Central memory CD8-positive, alpha-beta T cell (primary cell): ENCODE measurements at places on chromosomes 13 and 19.
A peak's percentile ranks its signal among the peaks of the same experiment; 100 is the strongest.

- no peak for DNase-seq
Observed at GRCh38 chr13:114107686-114108081, 24.7 kb downstream of the RASA3 start.

GRCh38 chr13:113238536-113238935 is 29.1 kb downstream of the CUL4A start:
- DNase-seq: no peak

DNA sequence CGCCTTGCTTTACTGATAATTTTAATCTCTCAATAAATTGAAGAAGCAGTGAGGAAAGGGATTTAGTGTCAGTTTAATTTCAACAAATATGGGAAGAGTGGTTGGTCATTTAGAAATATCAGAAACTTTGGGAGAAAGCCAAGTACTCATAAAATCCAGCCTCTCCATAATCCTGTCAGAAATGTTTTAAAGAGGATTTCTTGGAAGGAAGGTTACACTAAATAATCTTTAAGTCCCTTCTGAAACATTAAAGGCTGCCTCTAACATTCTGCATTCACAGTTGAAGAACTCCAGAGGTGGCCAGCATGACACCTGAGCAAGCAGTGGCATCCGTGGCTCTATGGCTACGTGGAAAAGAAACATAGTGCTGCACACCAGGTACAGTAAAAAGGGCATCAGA is 378.5 kb downstream of the ENOX1 start:
- no peak for DNase-seq

DNA sequence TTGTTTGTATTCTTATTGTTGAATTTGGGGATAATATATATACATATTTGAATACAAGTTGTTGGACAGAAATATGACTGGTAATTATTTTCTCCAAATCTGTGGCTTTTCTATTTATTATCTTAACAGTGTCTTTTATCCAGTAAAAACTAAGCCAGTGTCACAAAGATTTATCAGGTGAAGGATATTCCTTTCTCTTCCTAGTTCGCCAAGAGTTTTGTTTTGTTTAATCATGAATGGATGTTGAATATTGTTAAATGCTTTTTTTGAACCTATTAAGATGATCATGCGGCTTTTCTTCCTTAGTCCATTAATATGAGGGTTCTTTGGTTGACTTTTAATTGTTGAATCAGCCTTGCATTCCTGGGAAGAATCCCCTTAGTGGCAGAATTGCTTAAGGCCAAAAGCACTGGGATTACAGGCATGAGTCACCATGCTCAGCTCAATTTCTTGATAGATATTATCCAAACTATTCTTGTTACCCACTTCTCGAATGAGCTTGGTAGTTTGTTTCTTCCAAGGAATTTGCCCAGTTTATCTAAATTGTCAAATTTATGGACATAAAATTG is 53.3 kb downstream of the TEX26 start:
- DNase-seq: no peak

DNA sequence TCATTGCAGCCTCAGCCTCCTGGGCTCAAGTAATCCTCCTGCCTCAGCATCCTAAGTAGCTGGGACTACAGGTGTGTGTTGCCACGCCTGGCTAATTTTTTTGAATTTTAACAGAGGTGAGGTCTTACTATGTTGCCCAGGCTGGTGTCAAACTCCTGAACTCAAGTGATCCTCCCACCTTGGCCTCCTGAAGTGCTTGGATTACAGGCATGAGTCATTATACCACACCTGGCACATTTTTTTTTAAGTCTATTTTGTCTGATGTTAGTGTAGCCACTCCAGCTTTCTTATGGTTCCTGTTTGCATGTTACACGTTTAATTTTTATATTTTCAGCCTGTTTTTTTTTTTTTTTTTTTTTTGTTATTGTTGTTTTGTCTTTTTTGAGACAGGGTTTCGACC is 24.8 kb downstream of the KDM4B start:
- no peak for DNase-seq

- peak; percentile 31 for DNase-seq
Observed at GRCh38 chr19:3479177-3479833, 1.0 kb downstream of the SMIM24 start.

- no peak for DNase-seq
Observed at GRCh38 chr19:46872967-46873366, 12.2 kb downstream of the ARHGAP35 start.

DNA sequence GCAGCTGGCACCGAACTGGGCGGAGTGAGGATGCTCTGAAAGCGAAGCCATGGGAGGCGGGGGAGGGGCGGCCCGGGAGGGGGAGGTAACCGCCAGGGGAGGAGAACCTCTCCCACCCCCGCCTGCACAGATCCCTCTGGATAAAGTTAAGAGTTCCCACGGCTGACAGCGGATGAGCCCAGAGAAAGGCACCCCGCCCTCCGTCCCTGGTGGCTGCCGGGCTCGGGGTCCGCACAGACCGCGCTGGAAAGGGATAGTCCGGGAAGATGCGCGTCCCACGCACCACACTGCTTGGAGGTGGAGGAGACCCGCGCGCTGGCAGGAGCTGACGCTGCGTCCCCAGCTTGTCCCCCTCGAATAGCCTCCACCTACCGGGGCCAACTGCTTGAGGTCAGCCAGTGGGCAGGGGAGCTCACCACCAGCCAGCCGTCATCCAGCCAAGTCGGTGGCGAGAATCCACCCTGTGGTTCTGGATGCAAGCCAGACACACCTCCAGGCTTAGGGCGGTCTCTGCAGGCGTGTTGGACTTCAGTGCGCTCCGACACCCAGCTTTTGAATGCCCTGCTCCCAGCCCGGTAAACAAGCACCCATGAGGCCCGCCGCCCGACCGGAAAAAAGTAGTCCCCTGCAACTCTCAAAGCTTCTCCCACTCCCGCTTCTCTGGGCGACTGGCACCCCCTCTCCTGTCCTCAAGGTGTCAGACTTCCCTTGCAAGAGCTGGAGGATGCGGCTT is at the start of gene TRPC4:
TRPC4 (minus strand) TSS at position 17 of the 733 bp plus-strand sequence. CDS start 86,439 bp downstream, outside the sequence.
- no peak for DNase-seq

- no peak for DNase-seq
Observed at GRCh38 chr13:43933378-43933777, 53.7 kb downstream of the LACC1 start.

- no peak for DNase-seq
Observed at GRCh38 chr13:36069881-36070366, 61.3 kb downstream of the DCLK1 start.

GRCh38 chr13:87498681-87499080 is 172.5 kb upstream of the SLITRK5 start:
- DNase-seq: no peak

- no peak for DNase-seq
Observed at GRCh38 chr13:111568290-111568689, 247.8 kb downstream of the TEX29 start.

DNA sequence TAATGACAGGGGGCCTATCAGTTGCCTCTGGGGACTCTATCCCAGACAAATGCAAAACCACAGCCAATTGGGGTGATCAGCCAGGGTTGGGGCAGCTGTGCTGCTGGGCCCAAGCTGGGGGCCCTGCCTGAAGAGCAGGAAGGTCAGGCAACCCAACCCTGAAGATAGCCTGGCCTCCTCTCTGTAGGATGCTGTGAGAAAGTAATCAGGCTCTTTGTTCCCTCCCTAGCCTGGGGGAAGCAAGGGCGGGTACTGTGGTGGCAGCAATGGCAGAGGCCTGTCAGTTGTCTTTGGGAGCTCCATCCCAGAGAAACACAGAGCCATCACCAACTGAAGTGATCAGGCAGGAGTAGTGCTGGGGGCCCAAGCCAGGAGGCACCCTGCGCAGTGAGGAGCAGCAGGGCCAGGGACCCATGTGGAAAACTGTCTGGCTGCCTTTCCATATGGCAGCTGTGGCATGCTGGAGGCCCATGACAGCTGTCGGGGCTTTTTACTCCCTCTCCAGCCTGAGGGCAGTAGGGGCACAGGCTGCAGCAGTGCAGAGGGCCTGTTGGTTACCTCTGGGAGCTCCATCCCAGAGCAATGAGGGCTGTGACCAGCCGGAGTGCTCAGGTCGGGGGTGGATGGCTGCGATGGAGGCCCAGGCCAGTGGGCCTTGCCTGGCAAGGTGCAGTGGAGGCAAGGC is 73.6 kb upstream of the ATP12A start:
- no peak for DNase-seq

GRCh38 chr13:108427355-108427754 is 157.8 kb downstream of the TNFSF13B start:
- no peak for DNase-seq

DNA sequence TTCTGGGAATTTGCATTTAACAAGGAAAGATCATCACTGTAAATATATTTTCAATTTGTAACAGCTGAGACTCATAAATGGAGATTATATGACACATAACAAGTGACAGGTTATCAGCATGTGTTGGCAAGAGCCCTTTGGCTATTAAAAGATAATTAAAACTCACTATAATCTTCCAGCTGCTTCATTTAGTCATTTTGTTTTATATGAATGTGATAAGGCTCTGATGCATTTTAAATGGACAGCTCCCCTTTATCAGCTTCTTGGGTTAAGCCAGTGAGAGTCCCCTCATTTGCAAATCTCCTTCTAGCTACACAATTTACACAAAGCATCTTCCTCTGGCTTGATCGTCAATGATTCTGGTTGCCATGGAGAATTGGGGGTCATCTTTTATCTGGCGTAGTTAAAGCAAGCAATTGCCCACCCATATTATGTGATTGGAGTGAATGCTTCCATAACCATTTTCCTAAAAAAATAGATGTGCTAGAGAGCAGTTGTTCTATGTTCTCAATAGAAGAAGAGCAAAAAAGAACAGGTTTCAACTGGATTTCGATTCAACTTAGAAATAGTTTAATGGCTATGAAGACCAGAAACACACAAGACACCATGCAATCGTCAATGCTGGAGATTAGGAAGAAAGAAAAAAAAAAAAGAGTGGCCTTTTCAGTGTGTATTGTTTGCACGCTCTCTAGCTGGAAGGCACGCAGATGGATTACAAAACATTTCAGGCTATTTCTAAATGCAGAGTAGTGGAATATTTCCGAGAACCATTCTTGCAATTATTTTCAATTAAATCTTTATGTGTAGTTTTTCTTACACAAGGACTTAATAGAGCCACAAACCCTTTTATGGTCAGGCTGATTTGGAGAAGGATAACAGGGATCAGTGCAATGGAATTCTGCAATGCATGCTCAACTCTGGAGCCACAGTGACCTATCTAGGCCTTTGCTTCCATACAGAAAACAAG is 27.4 kb downstream of the STARD13 start:
- DNase-seq: no peak

DNA sequence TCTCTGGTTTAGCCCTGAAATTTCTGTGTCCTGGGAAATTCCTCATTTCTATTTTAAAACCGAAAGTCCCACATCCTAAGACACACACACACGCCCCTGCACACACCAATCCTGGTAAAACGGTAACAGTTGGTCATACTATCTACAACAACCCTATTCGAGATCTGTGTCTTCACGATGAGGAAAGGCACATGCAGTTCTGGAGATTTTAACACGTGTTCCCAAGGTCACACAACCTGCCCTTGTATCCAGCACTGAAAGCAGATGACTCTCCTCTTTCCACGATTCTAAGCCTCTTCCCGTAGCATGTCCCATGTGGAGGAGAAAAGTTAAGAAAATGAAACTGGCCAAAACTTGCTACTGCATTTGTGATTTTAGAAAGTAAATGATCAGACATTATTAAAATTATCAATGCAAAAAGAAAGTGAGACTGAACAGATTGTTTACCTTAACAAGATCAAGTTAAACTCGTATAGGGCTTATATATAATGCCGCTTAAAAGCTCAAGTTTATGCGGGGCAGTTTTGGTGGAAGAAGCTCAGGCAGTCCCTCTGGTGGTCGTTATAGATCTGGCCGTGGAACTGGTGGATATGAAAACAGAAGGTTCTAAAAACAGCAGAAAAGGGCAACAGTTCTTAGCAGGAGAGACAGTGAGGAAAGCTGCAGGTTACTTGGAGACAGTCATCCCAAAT is 32.7 kb downstream of the VSTM1 start:
- no peak for DNase-seq

DNA sequence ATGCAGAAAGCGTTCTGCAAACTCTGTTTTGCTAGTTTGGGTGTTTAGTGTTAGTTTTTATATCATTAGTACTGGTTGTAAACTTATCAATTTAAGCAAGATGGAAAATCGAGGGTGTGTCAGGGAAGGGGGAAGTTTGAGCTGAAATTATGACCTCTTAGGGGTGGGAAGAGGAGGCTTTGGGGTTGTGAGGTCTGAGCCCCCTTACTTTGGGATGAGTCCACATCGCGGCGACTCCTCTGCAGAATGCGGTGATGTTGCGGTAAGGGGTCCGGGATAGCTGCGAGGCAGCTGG is 743 bp upstream of the NDUFS7 start:
- no peak for DNase-seq

GRCh38 chr19:2255982-2256685 is at the start of gene JSRP1:
JSRP1 (minus strand) TSS chr19:2256417; CDS start chr19:2255314, 1,103 bp downstream.
- DNase-seq: no peak

GRCh38 chr13:113952151-113952982 is 21.5 kb downstream of the C13orf46 start:
- no peak for DNase-seq

GRCh38 chr19:33821871-33822270 is 25.2 kb downstream of the KCTD15 start:
- DNase-seq: no peak

DNA sequence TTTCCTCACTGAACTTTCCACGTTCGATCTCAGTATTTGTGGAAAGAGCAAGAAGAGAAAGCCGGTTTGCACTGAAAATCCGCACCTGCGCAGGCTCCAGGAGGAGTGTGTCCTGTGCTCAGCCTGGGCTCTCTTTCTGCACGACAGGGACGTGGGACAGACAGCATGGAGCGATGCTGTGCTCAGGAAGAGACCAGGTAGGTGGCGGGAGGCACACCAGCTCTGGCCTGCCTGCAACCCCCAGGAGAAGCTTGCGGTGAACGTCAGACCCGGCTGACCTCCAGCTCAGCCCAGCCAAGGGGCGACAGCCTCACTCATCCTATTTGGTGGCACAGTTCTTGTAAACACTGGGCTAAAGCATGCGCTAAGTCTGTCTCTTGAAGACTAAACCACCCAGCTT is 35.9 kb downstream of the NAXD start:
- no peak for DNase-seq

DNA sequence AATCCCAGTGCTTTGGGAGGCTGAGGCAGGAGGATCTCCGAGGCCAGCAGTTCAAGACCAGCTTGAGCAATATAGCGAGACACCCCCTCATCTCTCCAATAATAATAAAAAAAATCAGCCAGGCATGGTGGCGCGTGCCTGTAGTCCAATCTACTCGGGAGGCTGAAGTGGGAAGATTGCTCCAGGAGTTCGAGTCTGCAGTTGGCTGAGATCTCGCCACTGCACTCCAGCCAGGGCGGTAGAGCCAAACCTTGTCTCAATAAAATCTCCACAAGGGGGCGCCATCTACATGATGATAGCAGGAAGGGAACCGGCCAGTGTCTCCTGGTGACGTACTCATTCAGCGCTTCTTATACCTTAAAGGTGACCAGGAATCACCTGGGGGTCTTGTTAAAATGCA is 13.6 kb upstream of the C5AR1 start:
- DNase-seq: peak; percentile 65

DNA sequence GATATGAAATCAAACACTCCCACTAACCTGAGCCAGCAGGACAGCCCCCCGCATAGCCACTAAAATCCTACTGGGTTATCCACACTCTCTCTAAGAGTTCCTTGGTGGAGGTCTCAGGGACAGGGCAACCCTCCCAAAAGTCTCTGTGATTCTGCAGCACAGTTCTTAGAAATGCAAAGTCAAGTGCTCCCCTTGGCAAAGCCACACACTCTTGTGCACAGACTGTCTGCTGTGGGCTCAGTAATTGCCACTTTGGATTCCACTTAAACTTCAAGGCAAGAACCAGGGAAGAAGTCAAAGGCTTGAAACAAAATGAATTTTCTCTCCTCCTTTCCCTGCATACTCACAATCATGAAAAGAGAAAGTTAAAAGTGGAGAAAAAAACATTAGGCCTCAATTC is 61.5 kb downstream of the DOCK9 start:
- DNase-seq: no peak

- DNase-seq: no peak
Observed at GRCh38 chr13:97982286-97982685, 28.8 kb downstream of the IPO5 start.
